ENCODE measurements at places on chromosomes 4 and X.

- no peak for DNase-seq
Observed at GRCh38 chr4:59180161-59180560, 2020.0 kb upstream of the ADGRL3 start.

DNA sequence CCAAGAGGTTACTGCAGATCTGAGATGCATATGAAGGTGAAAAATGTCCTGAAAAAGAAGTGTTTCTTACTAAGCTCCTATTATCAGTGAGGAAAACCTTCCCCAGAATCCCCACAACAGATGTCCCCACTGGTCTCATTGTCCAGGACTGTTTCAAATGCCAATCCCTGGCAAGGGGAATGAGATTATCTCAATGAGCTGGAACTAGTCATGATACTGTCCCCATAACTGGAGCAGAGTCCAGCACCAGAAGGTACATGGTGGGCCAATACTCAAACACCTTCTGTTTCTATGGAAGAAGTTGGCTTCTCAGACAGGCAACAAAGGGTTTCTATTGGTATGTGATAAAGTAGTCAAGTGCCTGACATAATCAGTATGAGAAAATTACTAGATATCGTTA, 221.1 kb upstream of the TLL1 start:
- DNase-seq = no peak

DNA sequence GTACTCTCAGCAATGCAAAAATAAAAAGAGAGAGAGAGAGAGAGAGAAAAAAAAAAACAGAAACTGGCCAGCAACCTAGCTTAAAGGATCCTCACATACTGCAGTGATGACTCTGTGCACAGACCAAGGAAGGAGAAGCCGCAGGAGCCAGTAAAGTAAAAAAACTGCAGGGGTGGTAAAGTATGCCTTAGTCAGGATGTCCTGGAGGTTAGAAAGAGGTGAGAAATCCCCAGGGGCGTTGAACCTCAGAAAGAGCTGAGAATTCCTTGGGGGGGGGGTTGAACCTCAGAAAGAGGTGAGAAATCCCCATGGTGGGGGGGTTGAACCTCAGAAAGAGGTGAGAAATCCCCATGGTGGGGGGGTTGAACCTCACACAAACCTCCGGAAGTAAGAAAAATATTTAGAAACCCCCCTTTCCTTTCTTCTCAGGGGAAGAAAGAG, 48.0 kb downstream of the MAGEA9 start:
- peak; percentile 57 for DNase-seq

DNA sequence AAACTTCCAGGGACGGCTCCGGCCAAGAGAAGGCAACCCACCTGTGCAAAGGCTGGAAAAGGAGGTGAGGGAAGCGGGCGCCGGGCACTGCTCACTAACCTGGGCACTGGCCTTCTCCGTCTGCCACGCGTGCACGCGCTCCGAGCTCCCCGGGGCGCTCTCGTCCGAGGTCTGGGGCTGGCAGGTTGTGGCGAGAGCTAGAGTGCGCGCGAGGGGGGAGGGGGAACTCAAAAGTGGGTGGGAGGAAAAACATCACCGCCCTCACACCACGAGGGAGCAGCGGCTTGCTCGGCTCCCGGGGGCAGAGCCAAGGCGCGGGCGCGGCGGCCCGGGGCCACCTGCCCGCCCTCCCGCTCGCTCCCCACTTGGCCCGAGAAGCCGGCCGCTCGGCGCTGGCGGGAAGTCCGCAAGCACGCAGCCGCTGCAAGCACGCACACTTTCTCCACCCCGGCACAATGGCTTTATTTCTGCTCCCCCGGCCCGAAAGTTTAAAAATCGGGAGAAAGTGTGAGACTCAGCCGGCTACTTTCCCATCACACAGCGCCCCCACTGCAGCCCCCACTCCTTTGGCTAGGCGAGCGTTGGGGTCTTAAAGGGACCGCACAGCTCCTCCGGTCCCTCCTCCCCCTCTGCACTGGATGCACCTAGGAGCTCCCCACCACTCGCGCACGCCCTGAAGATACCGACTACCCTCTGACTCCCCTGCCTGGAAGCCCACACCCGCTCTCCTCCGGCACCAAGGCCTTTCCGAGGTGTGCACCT, at the start of gene CHRDL1:
Gene CHRDL1 (minus strand): TSS at position 173 of the 762 bp plus-strand sequence. CDS start 3,636 bp downstream, outside the sequence.
- no peak for DNase-seq

GRCh38 chr4:156778606-156779005, 193.0 kb downstream of the PDGFC start:
- no peak for DNase-seq

GRCh38 chr4:81667539-81667938, 195.8 kb upstream of the RASGEF1B start:
- no peak for DNase-seq

DNA sequence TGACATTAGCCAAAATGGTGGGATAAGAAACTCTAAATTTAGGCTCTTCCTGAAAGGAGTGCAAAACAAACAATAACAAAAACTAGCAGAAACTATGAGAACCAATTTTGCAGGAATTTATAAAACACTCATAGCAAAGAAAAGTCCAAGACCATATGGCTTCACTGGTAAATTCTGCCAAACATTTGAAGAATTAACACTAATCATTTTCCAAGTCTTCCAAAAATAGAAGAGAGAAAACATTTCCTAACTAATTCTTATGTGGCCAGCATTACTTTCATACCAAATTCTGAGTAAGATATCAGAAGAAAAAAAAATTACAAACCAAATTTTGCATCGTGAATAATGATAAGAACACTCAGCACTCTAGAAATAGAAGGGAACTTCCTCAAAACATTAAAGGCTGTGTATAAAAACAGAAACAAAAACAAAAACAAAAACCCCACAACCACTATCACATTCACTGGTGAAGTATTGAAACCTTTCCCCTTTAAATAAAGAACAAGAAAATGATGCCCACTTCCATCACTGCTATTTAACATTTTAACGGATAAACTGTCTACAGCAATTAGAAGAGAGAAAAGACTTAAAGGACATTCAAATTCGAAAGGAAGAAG, 524.3 kb upstream of the GALNTL6 start:
- no peak for DNase-seq

- peak; percentile 17 for DNase-seq
Observed at GRCh38 chrX:111095974-111096895, at the start of gene PAK3. PAK3 (plus strand) TSS chrX:111096191; CDS start chrX:111123104, 26,913 bp downstream.

GRCh38 chr4:145216535-145216934, 36.1 kb upstream of the OTUD4 start:
- no peak for DNase-seq

DNA sequence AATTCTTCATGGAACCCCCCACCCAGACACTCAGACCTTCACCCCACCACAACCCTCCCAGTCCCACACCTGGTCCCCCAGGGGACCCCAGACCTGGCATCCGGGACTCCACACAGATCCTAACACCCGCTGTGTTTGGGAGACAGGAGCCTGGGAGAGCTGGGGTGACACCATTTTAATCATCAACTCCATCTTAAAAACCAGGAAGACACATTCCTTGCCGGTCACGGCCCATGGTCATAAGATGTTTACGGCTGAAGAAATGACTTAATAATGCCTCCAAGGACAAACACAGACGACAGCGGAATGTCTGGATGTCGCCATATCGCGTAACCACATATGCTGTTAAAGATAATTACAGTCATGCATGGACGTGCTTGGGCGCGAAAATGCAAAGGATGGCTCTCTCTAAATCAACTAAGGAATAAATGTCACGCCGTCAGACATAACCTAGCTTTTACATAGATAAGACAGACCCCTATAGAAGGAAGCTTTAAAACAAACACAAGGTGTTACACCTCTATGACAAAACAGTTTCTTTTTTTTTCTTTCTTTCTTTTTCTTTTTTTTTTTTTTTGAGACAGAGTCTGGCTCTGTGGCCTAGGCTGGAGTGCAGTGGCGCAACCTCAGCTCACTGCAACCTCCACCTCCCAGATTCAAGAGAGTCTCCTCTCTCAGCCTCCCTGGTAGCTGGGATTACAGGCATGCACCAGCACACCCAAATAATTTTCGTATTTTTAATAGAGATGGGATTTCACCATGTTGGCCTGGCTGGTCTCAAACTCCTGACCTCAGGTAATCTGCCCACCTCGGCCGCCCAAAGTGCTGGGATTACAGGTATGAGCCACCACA, 2.1 kb upstream of the DHRSX start:
- no peak for DNase-seq

GRCh38 chrX:41045960-41046567, 39.2 kb upstream of the USP9X start:
- DNase-seq = no peak

- DNase-seq = no peak
Observed at GRCh38 chrX:136262812-136263315, 11.7 kb upstream of the MAP7D3 start.

GRCh38 chrX:49773993-49774392, 55.1 kb upstream of the PAGE4 start:
- no peak for DNase-seq

GRCh38 chr4:28665306-28665705, 1804.7 kb downstream of the STIM2 start:
- DNase-seq = no peak

GRCh38 chrX:41906515-41907187, 16.7 kb downstream of the CASK start:
- DNase-seq = no peak

DNA sequence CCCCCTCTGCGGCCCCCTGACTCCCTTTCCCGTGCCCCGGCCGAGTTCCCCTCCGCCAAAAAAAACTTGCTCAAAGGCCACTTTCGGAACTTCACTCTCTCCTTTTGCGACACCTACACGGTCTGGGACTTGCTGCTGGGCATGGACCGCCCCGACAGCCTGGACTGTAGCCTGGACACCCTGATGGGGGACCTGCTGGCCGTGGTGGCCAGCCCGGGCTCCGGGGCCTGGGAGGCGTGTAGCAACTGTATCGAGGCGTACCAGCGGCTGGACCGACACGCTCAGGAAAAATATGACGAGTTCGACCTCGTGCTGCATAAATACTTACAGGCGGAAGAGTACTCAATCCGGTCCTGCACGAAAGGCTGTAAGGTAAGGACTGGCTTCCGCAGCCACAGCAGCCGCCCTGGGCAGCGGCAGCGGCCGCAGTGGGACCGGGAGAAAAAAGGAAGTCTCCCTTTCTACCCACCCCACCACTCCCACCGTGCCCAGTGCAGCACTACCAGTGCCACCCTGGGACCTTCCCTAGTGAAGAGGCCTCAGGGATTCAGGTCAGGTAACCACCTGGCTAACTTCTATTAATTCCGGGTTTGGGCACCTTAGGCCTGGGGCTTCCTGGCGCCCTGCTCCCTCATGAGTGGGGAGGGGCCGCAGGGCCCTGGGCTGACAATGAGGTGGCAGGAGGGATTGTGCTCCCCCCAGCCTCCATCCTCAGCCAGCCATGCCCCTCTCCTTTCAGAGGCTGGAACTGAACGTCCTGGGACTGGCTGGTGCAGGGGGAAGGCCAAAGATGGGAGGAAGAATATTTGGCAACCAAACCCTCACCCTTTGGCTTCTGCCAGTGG, 1.9 kb downstream of the NALF2 start:
- no peak for DNase-seq

GRCh38 chr4:143381189-143382118, 44.8 kb downstream of the GAB1 start:
- DNase-seq = no peak

GRCh38 chrX:23937100-23937499, 29.3 kb downstream of the CXorf58 start:
- no peak for DNase-seq

DNA sequence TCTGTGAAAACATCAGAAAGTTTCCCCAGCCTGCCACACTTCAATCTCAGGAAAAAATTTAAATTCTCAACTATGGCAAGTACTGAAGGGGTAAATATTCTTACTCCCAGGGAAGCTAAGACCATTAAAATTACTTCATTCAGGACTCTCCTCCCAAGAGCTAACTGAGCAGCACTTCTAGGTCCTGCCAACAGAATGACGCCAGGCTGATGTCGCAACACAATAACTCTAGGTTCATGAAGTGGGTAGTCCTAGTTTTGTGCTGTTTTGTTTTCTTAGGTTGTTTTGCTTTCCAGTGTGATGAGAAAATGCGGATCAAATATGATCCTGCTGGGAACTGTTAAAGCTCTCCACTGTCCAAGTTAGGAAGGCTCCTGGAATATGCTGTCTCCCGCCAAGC, 180.0 kb downstream of the NKX6-1 start:
- no peak for DNase-seq

DNA sequence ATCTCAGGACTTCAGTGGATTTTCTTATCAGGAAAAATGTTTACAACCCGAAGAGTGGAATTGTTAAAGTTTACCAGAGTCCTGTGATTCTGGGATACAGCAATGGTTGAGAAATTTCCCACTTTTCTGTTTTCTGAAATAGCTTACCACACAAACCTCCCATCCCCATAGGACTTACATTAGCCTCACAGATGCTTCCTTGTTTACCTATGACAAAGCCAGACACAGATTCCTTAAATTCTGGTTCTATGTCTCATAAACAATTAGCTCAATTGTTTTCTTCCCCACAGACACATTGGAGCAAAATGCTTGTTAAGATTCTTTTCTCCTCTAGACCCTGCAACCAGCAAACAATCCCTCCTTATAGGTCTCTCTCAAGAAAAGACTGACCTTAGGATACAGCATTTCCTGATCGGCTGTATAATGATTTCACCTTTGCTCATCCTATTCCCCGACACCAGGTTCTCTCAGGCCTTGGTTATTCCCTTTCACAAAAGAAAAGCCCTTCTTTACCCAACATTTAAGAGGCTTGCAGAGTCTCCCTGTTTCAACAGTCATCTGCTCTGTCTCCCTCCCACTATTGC, 886.2 kb downstream of the ARAP2 start:
- DNase-seq = no peak

- no peak for DNase-seq
Observed at GRCh38 chrX:133637765-133638164, 222.5 kb upstream of the GPC4 start.

DNA sequence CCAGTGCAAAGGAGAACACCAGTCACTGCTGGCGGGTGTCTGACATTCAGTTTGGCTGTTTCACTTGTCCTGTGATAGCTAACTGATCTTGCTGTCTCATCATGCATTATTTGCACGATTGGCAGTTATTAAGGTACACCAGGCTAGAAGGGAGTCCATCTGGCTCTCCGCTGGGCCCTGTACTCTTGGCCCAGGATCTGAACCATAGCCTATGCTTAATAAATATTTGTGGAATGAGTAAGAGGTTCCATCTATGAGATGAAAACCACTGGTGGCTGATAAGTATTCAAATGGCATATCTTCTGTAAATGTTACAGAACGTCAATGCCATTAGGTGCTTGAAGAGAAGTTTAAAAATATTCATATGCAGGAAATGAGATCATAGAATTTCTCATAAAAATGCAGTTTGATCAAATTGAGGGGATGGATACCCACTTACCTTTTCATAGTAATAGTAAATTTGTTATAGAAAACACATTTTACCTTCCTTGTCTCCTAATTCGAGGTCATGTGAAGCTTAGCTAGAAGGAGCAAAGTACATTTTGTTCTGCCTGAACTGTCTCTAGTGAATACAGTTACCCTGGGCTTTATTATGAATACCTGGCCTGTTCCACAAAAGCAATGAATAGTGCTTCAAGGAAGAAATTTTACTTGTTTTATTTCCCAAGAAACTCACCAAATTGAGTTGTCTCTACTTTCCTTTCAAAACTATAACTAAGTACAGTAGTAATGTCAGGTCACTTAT, 213.5 kb downstream of the CBR4 start:
- no peak for DNase-seq

- DNase-seq = no peak
Observed at GRCh38 chr4:123667991-123668390, 271.4 kb downstream of the SPRY1 start.
